Hindlimb muscle (tissue), 1 donor: ENCODE measurements at places on chromosomes 3 and 15.

DNA sequence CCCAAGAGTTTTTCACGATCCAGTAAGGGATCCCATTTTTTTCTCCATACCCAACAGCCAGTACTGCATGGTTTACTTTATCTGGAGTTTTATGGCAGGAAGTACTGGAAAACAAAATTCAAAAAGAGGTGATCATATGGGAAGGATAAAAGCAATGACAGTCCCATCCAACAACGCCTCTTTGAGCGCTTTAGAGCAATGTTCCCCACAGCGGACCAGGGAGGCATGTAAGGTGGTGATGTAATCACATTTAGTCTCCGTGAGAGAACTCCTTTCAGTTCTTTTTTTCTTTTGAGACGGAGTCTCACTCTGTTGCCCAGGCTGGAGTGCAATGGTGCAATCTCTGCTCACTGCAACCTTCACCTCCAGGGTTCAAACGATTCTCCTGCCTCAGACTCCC, 21.8 kb downstream of the CTSH start:
- DNase-seq = no peak

GRCh38 chr3:32278714-32279113, 40.2 kb downstream of the CMTM8 start:
- no peak for DNase-seq

DNA sequence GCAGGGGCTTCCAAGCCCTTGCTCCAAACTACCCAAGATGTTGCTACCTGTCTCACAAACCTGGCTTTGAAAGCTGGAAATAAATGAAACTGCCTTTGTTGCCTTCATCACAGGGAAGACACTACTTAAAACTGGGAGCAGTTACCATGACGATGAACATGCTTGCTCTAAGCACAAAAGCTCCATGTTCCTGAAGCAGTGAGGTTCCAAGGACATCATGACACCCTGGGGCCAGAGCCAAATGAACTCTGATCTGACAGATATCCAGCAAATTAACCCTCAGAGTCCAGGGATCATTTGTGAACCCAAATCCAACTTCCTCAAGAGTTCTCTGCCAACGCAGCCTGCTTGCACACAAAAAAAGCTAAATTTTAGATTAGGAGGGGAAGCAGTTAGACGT, 10.7 kb downstream of the TRAIP start:
- no peak for DNase-seq

DNA sequence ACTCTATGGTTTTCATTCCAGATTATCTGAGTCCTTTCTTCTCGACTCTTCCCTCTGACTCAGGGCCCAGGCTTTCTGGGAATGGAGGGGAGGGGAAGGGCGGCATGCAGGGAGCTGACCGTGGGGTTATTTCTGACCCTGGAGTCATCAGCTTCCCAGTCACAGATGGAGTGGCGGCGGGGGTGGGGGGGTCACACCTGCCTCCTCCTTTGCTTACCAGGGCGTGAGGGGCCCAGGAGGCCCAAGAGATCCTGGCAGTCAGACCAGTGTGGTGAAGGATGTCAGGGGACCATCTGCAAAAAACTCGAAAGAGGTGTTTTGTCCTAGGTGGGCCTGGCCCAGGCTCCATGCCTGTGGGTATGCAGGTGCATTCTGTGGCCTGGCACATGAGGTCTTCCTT, 996 bp upstream of the XIRP1 start:
- no peak for DNase-seq

GRCh38 chr3:50203113-50203808, 1.8 kb upstream of the SLC38A3 start:
- DNase-seq = no peak

DNA sequence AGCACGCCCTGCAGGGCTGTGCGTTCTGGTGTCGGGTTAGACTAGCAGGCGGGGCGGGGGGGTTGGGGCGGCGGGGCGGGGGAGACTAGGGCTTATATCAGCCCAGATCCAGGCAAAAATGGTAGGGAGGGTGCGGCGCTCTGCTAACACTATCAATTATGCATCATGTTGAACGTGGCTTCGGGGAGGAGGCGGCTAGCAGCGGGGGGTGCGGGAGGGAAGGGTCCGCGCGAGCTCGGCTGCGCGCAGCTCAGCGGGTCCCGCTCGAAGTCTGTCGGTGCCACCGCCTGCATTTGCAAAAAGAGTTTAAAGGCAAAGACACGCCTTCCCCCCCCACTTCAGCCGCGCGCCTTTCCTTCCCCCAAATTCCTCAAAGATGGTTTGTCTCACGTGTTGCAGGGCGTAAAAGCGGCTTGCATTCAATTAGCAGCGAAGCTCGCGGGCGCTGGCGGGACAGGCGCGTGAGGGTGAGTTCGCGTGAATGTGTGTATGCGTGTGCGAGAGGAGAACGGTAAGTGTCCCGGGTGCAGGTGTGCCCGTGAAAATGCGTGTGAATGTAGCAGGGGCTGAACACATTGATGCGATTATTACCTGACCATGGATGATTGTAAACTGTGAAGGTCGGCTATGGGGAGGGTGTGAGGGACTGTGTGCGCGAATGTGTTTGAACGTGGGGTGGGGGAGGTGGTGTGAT, at the start of gene ISLR2:
ISLR2 (plus strand) TSS at position 432 of the 694 bp plus-strand sequence. CDS start 2,169 bp downstream, outside the sequence.
- DNase-seq = peak; percentile 58

GRCh38 chr3:183328823-183329222, 75.8 kb downstream of the B3GNT5 start:
- no peak for DNase-seq

GRCh38 chr3:113721636-113722035, 24.4 kb downstream of the NAA50 start:
- no peak for DNase-seq

DNA sequence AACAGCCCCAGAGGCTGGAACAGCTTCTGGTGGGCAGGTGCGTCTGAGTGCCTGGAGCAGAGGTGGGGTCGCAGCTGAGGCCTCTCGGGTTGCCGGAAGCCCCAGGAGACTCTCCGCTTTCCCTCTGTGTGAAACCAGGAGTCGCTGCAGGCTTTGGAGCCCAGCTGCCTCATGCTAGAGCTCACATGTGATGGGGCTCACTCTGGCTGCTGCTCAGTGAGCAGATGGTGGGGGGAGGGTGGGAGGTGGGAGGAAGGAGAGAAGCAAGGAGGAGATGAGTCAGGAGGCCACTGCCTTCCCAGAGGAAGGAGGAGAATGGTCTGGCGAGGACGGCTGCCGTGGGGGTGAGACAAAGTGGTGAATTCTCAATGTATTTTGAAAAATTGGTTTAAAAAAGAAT, 290.1 kb upstream of the CHRNA7 start:
- DNase-seq = no peak

DNA sequence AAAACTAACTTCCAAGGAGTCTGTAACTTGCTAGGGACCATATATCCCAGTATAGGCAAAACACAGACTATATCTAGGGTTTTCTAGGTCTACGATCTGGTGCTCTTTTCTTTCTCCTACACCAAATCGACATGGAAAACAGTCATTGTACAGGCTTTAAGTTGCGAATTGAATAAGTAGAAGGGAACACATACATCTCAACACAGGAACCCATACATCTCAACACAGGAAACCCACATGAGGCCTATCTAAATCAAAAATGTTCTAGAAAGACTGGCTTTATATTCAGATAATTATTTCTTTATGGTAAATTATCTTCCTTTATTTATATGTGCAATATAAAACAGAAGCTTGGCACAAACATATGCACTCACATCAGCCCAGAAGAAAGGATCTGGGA, 126.6 kb downstream of the ADAM10 start:
- no peak for DNase-seq

GRCh38 chr15:101024706-101025500, 105.7 kb downstream of the LRRK1 start:
- no peak for DNase-seq

DNA sequence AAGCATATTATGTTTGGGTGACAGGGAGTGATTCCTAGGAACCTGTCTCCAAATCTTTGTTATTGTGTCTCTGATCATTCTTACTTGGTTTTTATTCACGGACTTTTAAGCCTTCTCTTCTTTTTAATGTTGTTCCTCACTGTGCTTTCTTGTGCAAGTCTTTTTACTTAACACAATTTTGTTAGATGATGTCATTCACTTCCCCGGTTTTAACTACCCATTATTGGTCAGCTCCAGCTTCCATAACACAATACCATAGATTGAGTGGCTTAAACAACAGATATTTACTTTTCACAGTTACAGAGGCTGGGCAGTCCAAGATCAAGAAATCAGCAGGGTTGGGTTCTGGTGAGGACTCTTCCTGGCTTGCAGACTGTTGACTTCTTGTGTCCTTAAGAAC, 436.3 kb upstream of the CBLB start:
- DNase-seq = no peak

DNA sequence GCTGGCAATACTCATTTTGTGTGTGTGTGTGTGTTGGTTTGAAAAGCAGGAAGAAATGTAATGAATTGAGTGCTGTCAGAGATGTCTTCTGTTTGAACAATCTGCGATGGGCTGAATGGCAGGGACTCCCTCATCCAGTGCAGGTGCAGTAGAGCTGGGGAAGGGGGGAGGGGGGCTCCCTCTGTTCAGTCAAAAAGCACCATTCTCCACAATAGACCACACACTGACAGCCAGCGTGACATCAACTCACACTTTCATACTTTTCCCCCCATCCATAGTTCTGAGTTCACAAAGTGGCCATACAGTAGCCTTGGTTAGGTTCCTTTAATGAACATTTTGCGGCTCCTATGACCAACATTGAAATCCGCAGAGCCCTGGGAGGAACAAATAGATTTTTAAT, 10.4 kb downstream of the SOX2 start:
- DNase-seq = no peak

DNA sequence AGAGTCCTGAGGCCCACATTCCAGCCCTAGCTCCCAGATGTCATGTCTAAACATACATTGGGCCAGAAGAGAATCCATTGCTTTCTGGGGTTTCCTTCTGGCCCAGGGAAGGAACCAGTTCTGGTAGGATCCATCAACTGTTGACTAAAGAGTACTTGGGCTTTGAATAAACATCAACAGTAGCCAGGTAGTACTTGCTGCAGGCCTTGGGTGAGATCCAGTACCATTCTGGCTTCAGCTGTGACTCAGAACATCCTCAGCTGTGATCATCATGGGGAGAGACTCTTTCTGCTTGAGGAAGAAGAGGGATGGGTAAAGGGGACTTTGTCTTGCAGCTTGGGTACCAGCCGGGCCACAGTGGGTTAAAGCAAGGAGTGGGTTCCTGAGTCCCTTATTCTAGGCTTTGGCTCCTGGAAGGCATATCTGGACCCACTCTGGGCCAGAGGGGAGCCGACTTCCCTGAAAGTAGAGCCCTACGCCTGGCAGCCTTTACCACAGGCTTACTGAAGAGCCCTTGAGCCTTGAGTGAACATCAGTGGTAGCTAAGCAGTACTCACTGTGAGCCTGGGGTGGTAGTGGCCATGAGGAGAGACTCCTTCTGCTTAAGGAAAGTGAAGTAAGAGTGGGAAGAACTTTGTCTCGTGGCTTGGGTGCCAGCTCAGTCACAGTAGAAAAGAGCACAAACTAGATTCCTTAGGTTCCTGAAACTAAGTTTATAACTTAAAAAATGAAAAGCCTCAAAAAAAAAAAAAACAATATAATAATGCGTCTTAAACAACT, 128.3 kb downstream of the GOLIM4 start:
- DNase-seq = no peak

GRCh38 chr3:55873523-55874254, 386.6 kb upstream of the WNT5A start:
- DNase-seq = no peak

DNA sequence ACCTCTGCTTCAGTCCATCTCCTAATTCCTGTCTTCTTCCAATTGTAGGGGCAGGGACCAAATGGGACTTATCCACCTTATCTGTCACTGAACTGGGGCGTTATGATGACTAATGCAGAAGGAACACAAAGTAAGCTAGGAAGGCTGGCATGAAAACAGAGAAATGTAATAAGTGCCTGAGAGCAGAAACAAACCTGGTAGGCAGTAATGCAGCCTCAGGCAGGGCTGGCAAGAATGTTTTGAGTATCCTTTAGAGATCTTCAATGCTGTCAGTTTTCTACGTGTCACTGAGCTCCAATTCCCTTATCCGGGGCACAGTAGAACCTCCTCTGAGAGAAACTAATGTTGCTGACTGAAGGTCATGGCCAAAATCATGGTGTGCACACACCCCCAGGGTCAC, 246.2 kb upstream of the TBL1XR1 start:
- no peak for DNase-seq

- DNase-seq = no peak
Observed at GRCh38 chr15:59266028-59266427, 59.4 kb downstream of the LDHAL6B start.

DNA sequence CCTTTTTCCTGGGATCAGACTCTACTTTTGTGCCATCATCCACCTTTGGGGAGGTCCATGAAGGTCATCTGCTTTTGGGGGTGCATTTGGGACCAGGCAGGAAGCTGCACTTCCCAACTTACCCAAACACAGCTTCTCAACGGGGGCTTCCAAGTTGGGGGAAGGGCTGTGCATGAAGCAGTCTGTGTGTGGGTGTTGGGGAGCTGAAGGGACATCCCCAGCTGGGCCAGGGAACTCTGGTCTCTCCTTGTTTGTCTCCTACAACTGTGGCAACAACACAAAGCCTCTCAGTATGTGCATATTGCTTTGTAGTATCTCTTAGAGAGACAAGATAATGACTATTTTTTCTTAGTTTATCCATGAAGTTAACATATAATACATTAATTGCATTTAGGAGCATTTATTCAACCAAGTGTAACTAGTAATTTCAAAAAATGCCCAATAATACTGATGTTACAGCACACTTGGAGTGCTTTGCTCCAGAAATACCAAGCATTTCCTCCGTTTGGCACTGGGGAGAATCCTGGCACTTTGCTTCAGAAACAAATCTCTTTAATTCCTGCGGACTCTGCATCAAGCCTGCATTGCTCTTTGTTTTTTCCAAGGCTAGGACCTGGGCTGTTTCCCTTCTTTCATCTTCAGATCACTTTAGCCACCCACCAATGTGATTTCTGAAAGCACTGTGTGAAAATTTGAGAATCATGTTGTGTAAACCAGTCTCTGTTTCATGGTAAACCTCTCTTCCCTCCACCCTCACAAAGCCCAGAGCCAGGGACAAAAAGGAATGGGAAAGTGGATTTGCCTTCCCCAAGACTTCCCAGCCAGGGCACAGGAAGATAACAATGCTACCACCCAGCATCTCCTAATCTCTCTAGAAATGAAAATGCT, 126.2 kb upstream of the PFN2 start:
- DNase-seq = no peak

DNA sequence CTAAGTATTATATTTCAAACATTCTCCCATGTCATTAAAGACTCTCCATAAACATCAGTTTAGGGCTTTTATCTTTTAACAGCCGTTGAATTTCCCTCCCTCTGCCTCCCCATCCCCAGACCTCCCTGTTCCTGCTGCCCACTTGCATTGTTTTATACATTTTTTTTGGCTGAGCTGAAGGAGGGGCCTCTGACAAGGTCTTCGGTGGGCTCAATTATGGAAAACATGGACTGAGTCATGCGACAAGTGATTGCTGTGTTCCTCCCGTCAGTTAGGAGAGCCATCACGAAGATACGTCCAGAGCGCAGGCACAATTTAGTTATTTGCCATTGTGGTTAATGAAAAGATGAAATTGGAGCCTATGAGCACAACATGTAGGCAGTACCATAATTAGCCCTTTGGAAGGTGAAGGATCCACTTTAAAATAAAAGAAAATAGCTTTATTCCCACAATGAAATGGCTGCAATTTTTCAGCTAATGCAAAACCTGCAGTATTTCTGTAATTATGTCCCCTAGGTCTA, 12.0 kb upstream of the NMNAT3 start:
- DNase-seq = no peak

GRCh38 chr15:55357774-55358173, 38.8 kb downstream of the PIGB start:
- no peak for DNase-seq

- no peak for DNase-seq
Observed at GRCh38 chr15:63895787-63896218, 62.1 kb upstream of the HERC1 start.
